DMS79 (cell line): ENCODE measurements at places on chromosomes 11 and 22.

DNA sequence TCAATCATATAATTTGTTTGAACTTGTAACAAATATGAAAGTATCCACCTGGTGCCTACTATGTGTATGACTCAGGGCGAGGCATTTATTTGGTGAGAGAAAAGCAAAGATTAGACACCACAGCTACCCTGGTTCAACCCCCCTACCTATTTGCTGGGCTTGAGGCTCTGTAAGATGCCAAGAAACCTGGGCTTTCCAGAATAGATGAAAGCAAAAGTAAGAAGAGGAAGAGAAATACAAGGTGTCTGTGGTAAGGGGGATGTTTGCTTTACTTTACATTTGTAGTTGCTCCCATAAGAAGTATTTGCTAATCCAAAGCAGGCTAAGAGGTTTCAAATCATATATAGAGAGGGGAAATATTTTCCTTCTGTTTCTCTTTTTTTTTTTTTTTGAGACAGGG is 61.7 kb downstream of the DDI1 start:
- no peak for DNase-seq

DNA sequence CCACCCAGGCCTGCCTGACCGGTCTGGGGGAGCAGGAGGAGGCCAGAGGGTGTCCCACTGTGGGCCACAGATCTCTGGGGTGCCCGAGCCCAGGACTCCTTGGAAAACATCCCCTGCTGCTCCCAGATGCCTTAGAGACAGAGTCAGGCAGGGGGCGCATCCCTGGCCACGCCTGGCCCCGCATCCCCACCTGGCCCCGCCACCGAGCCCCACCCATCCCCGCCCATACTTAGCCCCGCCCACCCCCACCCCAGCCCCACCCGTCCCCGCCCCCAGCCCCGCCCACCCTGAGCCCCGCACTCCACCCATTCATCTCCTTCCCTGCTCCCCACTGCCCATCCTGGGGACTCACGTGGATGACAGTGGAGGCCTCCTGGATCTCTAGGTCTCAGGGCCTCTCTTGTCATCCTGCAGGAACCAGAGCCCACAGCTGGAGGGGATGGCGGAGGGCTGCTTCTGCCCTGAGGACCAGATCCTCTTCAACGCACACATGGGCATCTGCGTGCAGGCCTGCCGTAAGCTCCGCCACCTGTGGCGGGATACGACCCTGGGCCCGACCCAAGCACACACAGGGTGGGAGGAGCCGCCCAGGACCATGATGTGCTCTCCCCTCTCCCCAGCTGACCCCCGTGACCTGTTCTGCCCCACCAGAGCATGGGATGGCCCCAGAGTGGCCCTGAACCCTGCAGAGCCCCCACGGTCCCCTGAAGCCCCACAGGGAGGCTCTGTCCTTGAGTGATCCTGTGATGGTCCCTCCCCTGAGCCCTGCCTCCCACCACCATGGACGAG is 33.6 kb downstream of the MUC5B start:
- no peak for DNase-seq

DNA sequence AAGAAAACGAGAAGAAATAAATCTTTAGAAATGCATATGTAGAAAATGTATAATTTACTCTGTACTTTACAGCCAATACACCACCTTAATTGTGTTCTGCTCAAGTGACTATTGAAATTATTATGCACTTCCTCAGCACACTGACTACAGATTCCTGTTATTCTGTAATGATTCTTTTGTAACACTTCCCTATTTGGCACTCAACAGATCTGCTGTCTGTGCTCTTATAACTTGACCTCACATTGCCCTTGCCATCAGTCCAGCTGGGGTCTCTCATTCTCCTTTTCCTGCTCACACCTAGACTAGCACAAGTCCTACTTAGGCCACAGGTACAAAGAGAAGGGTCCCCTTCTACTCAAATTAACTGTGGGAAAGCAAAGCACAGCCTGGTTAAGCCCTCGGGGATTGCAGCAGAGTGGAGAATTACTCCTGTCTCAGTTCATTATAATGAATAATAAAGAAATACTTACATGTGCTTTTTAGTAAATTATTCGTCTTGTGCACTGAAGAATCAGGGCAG is 860.4 kb downstream of the OPCML start:
- no peak for DNase-seq

DNA sequence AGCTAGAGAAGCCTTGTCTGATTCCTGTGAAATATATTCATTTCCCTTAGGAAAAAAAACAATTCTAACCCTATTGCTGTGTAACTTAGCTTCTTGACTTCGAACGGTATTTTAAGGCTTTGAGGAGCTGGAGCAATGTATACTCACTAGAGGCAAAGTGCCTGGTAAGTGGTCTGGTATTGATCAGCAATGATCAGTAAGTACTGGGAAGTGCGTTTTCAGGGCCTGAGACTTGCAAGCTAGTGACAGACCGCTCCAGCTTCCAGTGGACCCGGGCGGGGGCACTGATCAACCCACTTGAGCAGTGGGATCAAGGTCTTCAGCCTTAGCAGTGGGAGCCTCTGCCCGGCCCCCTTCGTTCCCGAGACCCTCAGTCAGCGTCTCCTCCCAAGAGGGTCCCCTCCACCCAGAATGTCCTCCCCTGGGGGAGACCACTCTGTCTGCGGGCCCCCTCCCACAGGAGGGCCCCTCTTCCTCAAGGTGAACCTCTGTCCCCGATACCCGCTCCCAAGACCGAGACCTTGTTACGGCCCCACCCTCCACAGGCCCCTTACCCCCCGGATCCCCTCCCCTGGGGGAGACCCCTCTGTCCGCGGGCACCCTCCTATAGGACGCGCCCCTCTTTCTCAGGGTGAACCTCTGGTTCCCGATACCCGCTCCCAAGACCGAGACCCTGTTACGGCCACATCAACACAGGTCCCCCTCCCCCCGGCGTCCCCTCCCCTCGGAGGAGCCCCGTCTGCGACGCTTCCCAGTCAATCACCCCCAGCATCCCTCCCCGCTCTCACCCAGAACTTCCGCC is 452 bp upstream of the ATXN10 start:
- DNase-seq: peak; percentile 33

DNA sequence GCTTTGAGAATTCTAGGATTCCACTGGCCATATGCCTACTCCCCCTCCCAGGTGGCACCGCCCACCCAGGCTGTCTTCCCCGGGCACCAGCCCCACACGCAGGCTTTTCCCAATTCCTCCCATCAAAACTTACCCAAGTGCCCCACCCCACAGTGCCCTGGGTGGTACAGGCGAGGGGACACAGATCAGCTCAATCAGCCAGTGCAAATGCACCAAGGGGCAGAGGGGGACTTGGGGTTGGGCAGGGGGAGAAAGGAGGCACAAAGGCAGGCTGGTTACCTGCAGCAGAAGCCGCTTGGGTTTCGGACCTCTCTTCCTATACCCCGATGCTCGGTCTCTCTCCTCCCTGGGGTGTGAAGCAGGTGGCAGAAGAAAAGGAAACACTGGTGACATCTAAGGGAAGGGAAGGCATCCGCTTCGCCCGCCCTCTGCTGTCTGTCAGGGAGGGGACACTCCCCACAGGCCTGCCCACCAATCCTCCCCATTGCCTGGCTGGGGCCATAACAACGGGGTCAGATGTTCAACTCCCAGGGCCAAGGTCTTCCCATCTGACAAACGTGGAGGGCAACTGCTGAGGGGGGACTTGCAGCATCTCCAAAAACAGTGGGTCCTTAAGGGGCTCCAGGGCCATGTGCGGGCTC is 14.0 kb downstream of the CBX7 start:
- no peak for DNase-seq

GRCh38 chr11:108599978-108600377 is 6.4 kb upstream of the EXPH5 start:
- DNase-seq: no peak

GRCh38 chr11:2312232-2313042 is 10.6 kb downstream of the TSPAN32 start:
- no peak for DNase-seq

DNA sequence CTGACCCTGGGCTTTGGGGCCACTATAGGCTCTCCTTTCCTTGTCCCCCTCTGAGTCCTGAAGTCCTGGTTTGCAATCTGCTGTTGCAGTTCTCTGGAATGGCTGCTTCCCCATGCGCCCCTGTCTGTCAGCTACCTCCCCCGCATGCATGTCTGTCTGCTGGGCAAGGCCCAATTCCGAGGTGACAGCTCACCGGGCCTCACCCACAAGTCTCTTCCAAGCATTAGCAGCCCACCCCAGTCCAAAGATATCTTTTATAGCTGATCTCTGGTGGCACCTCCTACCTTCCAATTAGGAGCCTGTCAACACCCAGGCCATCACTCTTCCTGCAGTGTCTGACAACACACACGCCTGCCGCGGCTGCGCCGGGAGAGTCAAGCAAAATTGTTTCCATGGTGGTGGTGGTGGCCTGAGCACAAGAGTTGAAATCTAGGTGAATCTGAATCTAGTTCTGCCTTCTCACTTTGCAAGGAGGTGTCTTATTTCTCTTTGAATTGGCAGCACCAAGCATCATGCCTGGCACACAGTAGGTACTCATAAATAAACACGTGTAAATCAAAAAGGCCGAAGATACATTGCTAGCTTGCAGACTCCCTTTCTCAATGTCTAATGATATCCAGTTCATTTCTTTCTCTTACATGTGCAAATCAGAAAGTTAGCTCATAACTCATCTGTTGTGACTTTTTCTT is 1.2 kb upstream of the LMO2 start:
- no peak for DNase-seq

DNA sequence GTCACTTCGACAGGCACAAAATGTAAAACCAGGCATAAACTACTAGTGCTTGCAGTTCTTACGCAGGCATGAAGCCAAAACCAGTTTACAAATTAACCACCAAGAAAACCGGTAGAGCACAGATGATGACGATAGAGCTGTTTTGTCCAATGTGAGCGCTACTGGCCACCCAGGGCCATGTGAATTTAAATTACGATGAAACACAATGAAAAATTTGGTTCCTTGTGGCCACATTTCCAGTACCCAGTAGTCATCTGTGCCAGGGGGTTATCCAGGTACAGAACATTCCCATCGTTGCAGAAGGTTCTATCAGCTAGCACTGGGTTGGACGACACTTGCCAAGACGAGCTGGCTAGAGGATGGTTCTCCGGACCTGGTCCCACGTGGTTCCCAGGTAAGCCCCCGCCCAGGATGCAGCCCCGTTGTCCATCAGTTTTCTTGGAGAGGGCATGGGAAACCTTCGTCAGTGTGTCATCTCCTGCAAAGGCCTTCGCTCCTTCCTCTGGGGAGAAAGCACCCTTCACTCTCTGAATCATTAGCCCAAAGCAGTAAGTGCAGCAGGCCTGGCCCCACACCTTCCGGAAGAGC is 1.1 kb upstream of the CD81 start:
- no peak for DNase-seq
